Testis (tissue), 5 donors: ENCODE measurements at places on chromosomes 1 and 21.

GRCh38 chr1:156767879-156768604, 707 bp downstream of the PRCC start:
- no peaks in the 10 kb centered on the region for H3K27me3 ChIP-seq
- H3K4me1 ChIP-seq, result peaks cover 49% of the 10 kb centered on the region
- H3K27ac ChIP-seq, result peak overlapping the region; percentile 89
- H3K36me3 ChIP-seq, result no peaks in the 10 kb centered on the region
- peak; percentile 65 for DNase-seq

GRCh38 chr21:30072496-30072895, 94.1 kb downstream of the CLDN17 start:
- peak; percentile 53 for DNase-seq
- H3K36me3 ChIP-seq, result no peaks in the 10 kb centered on the region
- no peaks in the 10 kb centered on the region for H3K4me1 ChIP-seq
- no peaks in the 10 kb centered on the region for H3K27me3 ChIP-seq
- H3K27ac ChIP-seq, result no peak overlapping the region

- H3K27me3 ChIP-seq, result no peaks in the 10 kb centered on the region
- H3K4me1 ChIP-seq, result no peaks in the 10 kb centered on the region
- H3K27ac ChIP-seq, result no peak overlapping the region
Measured at GRCh38 chr1:195076682-195077081, 1531.6 kb downstream of the KCNT2 start.

GRCh38 chr1:110348771-110349170, 9.6 kb downstream of the RBM15 start:
- H3K36me3 ChIP-seq, result no peaks in the 10 kb centered on the region
- H3K27ac ChIP-seq, result peak overlapping the region; percentile 9
- H3K4me3 ChIP-seq, result no peak overlapping the region
- peaks cover 23% of the 10 kb centered on the region for H3K4me1 ChIP-seq
- DNase-seq, result no peak
- H3K27me3 ChIP-seq, result no peaks in the 10 kb centered on the region

DNA sequence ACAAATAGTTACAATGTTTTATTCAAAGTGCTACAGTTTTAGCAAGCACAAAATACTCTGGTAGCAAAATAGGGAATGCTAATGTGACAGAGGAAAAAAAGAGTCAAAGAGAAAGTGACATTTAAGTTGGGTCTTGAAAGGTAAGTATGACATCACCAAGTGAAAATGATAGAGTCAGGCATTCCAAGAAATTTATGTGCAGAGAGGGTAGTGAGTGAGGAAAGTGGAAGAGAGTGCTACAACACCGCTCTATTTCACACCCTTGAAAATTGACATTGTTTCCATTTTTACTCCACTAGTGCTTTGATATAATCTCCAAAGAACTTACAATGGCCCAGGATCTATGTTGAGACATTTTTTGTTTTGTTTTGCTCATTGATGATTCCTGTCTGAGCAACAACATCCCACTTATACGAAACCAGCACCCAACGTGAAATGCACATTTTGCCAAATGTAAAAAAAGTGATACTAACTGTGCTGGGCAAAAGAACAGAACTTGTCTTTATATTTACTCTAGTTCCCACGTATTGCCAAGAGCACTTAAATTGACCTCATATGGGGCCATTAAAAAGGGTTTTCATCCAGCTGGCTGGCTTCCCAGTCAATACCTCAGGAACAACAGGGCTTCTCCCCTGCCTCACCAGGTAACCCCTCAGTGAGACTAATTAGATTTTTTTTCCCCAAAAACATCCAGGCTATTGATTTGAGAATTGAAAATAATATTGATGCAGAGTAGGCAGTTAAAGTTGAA, 206.3 kb upstream of the NR5A2 start:
- H3K36me3 ChIP-seq, result no peaks in the 10 kb centered on the region
- no peak overlapping the region for H3K27ac ChIP-seq
- H3K4me1 ChIP-seq, result no peaks in the 10 kb centered on the region
- no peaks in the 10 kb centered on the region for H3K27me3 ChIP-seq
- H3K4me3 ChIP-seq, result no peak overlapping the region
- DNase-seq, result no peak

DNA sequence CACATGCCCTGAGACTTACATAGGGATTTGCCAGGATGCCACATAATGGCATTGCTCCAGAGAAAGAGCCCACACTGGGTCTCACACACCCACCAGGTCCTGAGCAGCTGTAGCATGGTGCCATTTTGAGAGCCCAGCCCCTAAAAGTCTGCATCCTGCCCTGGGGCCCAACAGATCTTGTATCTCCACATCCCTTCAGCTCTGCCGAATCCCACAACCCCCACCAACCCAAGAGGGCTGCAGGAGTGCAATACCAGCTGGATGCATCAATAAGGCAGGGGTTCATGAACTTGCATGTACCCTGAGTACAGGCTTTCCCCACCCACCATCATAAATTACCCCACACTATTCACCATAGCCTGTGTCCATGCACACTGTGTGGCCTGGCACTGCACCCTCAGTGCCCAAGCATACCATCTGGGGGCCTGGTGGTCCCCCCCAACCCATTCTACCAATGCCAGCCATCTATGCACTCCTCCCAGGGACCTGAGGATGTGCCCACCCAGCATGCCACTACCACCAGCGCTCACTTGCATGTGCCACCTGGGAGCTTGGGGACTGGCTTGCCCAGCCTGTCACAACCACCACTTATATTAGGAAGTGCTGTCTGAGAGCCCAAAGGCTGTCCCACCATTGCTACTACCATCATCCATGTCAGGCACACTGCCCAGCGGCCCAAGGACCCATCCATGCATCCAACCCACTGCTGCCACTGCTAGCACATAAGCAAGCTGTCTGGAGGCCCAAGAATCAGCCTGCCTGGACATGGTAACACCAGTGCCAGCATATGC, 4.1 kb upstream of the KRTAP12-2 start:
- no peaks in the 10 kb centered on the region for H3K4me1 ChIP-seq
- no peak for DNase-seq
- H3K36me3 ChIP-seq, result no peaks in the 10 kb centered on the region
- H3K4me3 ChIP-seq, result no peak overlapping the region
- no peaks in the 10 kb centered on the region for H3K27me3 ChIP-seq
